ENCODE measurements at places on chromosomes 6 and 20.
A peak's percentile ranks its signal among the peaks of the same experiment; 100 is the strongest.

DNA sequence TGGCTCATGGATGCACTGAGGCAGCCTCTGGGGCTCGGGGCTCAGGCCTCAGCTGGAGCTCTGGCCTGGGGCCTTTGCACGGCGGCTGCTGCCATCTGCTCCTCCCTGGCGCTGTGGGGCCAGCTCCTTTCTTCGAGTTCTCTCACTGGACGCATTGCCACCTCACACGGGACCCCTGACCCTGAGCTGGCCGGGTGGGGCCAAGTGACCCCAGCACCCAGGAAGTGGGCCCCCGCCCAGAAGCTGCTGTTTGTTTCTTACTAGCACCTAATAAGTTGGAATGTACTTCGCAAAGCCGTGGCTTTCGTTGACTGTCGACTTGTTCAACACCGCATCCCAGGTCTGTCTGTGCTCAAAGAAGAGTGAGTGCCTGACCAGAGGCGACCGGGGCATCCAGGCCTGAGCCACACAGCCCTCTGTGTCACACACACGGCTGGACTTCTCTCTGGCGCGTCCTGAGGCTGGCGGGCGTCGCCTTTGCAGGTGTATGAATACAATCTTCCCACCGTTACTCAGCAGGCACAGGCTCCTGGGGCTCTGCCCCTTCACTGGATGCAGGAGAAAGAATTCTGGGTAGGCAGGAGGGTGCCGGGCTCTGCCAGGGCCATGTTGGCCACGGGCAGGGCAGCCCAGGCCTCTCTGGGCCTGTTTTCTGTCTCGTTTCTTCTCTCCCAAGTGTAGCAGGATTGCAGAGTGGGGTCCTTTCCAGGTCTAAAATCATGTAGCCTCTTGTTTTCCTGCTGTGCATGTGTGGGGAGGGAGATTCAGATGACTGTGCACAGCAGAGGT, 112.9 kb downstream of the DLL1 start:
- peak; percentile 3 for DNase-seq

- no peak for DNase-seq
These were observed 85.4 kb downstream of the CD83 start for GRCh38 chr6:14202947-14203346.

- DNase-seq, result no peak
These were observed 26.1 kb upstream of the UBE2J1 start for GRCh38 chr6:89378628-89379027.

- no peak for DNase-seq
These were observed 934 bp downstream of the KCNK5 start for GRCh38 chr6:39228111-39228971.

- DNase-seq, result no peak
These were observed 21.0 kb downstream of the WASF1 start for GRCh38 chr6:110158479-110158878.

GRCh38 chr20:3797226-3797545, 1.1 kb downstream of the CDC25B start:
- DNase-seq, result no peak

DNA sequence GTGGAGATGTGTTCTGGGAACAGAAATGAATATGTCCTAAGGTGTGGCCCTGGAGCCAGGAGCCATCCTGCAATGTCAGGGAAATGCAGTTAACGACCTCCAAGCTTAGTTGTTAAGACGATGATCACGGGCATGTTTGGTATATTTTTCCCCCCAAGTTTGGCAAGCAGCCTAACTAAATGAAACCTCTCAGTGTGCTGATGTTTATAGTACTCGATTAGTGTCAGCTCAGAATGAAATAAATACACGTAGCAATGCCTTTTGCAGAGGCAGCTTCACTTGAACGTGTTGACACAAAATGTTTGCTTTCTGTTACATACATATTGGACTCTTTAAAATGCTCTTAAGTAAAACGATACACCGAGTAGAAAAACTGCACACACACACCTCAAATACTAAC, 76.2 kb upstream of the OLIG3 start:
- no peak for DNase-seq

GRCh38 chr20:63230800-63231268, 4.9 kb upstream of the BIRC7 start:
- DNase-seq, result peak; percentile 67

All from dorsolateral prefrontal cortex (tissue), 122 donors.